GM03348 (cell line): ENCODE measurements at places on chromosomes 4 and X.

- no peak for DNase-seq
Observed at GRCh38 chr4:57078685-57079521, 31.3 kb downstream of the IGFBP7 start.

DNA sequence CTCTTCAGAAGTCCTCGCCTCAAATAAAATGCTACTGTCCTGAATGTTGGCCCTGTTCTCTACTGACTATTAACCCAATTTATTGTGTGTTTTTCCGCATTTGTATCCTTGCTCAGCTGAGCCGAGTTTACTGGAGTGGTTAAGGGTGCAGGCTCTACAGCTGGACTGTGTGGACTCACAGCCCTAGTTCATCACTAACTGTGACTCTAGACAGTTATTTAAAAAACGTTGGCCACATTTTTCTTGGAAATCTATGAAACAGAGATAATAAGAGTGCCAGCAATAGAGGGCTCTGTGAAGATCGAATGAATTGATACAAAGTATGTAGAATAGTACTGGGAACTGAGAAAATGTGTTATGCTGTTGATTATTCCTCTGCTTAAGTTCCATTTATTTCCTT lies 2.9 kb upstream of the GUF1 start:
- no peak for DNase-seq

DNA sequence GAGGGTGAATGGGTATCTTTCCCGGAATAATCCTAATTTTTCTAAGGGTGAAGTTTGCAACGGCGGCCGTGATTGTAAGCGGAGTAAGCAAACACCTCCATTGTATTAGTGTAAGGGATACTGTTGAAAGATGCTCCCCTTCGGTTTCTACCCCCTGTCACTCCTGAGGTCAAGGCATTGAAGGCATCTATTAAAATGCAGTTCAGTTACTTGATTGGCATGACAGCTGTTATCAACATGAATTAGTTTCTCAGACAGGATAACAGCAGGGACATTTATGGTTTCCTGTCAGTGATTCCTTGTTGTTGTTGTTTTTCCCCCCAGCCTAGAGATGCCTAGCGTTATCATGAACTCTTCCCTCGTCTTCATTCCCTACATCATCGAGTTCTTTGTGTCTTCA lies 552 bp downstream of the SLC25A14 start:
- no peak for DNase-seq

DNA sequence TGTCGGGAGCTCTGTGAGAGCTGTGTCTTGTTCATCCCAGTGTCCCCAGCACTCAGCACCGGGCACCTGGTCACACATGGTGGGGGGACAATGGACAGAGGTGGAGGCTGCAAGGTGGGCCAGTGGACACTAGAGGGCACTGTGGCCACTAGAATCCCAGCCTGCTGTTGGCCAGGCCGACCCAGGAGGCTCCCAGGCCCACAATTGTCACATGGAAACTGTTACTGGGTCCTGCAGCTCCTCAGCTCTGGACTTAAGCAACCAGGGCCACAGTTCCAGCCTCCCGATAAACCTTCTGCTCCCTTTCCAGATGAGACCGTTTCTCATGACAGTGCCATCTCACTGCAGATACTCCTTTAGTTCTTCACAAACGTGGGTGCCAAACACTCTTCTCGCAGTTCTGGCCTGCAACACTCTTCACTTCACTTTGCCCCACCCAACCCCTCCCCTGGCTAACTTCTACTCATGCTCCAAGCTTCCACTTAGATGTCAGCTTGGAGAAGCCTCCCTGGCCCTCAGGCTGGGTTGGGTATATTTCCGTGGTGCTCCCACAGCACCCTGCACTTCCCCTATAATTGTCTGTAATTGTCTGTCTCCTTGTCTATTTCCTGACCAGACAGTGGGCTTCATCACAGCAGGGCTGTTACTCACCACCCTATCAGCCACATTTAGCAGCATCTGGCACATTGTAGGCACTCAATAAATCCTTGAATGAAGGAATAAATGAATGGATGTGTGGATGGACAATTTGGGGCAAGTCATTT lies 3.5 kb upstream of the IQSEC2 start:
- DNase-seq = peak; percentile 73

DNA sequence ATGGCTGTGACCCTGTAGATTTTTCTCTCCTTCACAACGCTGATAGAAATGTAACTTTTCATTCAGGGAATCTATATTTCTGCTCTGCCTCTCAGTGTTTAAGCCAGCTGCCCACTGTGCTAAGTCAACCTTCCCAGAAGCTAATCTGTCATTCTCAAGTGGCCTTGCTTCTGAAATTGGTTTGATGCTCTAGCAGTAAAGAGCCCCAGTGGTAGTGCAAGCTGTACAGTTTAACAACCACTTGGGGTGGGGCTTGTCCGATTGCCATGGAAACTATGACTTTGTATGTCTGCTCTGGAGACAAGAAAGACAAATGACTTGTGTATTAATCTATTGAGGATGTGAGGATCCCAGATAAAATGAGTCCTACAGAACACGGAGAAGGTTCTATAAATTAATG lies 620.9 kb upstream of the GALNT7 start:
- no peak for DNase-seq

DNA sequence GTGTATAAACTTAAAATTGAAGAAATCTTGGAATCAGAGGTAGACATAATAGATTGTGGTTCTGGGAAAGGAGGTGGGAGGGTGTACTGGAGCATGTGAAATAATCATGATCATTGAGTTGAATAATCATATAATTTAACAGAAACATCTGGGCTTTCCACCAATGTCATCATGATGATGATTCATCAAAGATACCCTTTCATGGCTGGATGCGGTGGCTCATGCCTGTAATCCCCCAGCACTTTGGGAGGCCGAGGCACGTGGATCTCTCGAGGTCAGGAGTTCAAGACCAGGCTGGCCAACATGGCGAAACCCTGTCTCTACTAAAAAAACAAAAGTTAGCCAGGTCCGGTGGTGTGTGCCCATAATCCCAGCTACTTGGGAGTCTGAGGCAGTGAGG lies 6.7 kb upstream of the RUFY3 start:
- no peak for DNase-seq

DNA sequence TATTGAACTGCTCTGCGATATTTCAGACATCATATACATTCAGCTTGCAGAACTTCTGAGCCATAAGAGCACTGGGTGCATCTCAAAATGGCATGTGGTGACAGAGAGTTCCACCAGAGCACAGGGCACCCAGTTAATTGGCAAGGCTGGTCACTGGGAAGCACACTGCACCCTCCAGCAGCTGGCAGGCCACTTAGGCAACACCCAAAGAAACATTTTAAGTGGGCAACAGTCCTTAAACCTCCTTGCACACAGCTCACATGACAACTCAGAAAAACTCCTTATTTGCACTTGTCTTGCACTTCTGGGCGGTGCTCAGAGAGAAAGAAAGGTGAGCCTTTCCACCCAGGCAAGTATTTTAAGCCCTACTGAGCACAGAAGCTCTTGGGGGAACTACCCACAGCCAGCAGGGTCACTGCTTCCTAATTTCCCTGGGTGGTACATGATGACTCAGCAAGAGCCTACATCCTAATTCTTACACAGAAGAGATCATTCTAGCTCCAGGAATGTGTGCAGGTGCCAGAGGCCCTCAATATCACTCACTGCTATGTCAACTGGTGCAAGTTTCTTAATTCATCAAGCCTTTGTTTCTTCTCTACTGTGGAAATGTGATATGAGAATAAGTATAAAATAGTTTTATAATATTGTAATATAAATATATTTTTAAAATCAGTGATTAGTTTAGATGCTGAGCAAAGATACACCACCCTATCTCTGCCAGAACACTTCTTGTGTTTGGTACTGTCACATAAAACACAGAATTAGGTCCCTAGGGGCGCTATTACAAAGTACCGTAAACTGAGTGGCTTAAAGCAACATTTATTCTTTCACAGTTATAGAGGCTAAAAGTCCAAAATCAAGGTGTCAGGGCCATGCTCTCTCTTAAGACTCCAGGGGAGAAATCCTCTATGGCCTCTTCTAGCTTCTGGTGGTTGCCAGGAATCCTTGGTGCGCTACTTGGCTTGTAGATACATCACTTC lies 155.1 kb upstream of the PPARGC1A start:
- DNase-seq = no peak

DNA sequence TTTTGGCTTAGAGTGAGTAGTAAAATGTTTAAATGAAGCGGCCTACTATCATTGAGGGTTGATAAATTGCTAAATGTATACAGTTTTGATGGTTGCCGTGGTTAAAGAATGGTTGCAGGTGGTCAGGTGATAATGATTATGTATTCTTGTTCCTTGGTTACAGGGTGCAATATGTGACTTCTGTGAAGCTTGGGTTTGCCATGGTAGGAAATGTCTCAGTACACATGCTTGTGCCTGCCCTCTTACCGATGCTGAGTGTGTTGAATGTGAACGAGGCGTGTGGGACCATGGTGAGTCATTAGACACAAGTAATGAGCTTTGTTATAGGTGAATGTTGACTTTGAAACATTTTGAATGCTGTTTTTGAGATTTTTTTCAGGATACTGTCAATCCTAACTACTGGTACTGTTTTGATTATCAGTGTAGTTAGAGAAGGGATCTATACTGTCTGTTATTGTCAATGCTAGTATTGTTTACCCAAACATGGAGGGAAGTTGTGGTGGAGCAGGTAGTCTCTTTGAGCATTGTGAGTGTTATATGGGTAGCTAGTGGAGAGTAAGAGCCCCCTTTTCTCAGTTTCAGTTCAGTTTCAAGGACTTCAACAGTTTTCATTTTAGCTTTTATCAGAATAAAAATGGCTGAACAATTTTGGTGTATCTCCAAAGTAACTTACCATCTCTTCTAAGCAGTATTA lies 8.9 kb downstream of the ZNF330 start:
- DNase-seq = no peak

DNA sequence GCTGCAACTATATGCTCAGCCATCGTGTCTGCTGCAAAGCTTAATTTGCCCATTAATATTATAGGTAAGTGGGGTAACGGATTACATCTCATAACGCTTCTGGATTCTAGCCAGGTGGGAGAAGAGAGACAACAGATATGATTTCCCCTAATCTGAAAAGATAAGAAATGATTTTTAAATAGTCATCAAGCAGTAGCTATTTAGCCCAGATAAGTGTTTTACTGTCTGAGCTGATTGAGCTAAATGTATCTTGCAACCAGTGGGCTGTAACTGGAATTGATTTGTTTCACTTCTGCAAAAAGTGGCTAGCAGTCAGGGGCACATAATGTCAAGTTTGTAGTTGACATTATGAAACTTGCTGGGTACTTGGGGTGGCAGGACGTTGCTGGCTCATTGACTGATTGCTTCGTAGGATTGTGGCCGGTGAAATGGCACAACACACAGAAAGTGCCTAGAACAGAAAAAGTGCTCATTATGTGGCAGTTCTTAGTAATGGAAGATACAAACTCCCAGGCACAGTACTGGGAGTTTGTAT lies 18.5 kb downstream of the LAP3 start:
- no peak for DNase-seq

- DNase-seq = peak; percentile 47
Observed at GRCh38 chr4:181968371-181968770, 274.8 kb upstream of the TENM3 start.

GRCh38 chr4:163732473-163732872 lies 238.0 kb downstream of the TMA16 start:
- no peak for DNase-seq

DNA sequence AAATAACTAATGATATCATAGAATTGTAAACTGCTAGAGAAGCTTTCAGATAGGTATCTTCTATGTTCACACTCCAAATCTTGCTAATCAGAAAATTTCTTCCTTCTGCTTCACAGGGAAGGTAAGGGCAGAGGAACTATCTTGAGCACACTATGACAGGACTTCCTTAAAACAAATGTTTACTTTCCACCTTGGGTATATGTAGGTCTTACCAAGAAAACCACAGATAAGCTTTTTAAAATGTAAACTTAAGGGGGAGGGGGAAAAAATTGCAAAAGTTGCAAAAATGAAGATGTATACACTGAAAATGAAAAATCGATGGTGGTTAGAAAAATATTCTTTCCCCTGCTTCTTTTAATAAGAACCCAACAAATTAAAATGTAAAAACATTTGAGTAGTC lies 30.9 kb downstream of the YTHDC1 start:
- DNase-seq = no peak
